Fibroblast of the conjunctiva (primary cell): ENCODE measurements at places on chromosomes 2 and 18.

DNA sequence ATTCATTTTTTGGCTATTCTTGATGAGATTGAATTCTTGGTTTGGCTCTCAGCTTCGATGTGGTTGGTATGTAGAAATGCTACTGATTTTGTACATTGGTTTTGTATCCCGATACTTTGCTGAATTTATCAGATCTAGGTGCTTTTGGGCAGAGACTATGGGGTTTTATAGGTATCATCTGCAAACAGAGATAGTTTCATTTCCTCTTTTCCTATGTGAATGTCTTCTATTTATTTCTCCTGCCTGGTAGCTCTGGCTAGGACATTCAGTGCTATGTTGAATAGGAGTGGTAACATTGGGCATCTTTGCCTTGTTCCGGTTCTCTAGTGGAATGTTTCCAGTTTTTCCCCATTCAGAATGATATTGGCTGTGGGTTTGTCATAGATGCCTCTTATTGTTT, 5.5 kb upstream of the TACR1 start:
- DNase-seq = no peak

GRCh38 chr2:191462370-191462769, 215.6 kb upstream of the NABP1 start:
- no peak for DNase-seq

GRCh38 chr2:2187196-2187595, 143.9 kb downstream of the MYT1L start:
- no peak for DNase-seq

DNA sequence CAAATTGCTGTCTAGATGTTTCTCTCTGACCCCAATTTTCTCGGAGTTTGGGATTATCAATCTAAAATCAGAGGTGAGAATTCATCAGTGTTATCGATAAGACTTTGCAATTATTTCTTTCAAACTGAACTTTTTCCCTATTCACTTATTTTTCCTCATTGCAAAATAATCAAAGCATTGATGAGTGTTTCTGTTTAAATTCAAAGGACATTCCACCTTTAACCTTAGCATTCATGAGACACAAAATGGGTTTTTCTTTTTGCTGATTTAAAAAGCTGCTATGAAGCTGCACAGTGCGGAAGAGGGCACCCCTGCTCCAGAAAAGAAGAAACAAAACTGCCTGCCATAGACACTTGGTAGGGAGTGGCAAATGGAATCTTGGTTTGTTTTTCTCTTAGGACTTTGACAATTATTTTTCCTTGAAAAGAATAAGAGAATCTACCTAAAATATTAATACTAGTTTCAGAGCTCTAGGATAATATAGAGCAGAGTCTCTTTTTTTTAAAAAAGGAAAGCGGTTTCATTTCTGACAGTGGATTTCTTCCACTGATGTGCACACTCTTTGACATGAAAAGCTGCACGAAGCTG, 203.4 kb downstream of the TGIF1 start:
- DNase-seq = no peak
